Stomach (tissue), 19 donors: ENCODE measurements at places on chromosomes 6 and 20.

- no peak for DNase-seq
Observed at GRCh38 chr6:140252099-140252498, 877.7 kb upstream of the CITED2 start.

- peak; percentile 44 for DNase-seq
Observed at GRCh38 chr6:2448826-2449571, 203.6 kb upstream of the GMDS start.

- DNase-seq, result no peak
Observed at GRCh38 chr6:21051777-21052176, 517.5 kb downstream of the CDKAL1 start.

DNA sequence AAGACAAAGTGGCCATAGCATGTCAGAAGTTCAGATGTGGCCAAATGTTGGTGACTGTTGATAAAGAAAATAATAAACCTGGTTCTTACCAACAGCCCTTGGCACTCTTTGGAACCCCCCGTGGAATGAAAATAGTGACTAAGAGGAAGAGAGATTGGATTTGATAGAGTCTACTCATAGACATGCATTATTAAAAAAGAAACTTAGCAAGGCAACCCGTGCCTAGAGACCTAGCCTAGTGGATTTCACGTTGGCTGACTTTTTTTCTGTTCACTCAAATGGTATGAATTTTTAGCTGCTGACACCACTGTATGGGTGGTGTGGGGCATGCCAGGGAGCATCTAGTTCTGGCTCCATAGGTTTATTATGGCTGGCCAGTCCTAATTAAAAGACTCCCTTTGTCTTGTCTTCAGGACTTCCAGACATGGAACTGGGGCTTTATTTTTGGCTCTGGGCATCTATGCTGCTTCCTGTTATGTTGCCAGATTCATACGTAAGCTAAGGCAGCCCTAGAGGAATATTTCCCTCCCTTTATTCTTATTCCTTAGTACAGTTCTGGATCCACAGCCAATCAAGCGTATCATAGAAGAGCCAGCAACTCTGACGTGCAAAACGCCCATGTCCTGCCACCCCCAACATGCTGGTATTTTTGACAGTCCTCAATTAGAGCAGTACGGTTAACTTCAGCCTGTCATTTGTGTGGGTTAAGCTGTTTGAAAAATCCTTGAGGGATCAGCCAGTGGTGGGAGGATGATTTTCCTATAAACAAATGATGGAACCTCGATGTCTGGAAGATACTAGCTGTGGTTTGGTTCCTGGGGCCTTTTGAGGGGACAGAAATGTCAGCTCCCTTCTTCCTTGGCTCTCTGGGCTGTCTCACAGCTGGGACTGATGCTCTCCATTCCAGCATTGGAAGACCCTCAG, 127.5 kb downstream of the ISM1 start:
- peak; percentile 46 for DNase-seq

GRCh38 chr6:113375950-113376846, 480.9 kb upstream of the MARCKS start:
- DNase-seq, result peak; percentile 50

DNA sequence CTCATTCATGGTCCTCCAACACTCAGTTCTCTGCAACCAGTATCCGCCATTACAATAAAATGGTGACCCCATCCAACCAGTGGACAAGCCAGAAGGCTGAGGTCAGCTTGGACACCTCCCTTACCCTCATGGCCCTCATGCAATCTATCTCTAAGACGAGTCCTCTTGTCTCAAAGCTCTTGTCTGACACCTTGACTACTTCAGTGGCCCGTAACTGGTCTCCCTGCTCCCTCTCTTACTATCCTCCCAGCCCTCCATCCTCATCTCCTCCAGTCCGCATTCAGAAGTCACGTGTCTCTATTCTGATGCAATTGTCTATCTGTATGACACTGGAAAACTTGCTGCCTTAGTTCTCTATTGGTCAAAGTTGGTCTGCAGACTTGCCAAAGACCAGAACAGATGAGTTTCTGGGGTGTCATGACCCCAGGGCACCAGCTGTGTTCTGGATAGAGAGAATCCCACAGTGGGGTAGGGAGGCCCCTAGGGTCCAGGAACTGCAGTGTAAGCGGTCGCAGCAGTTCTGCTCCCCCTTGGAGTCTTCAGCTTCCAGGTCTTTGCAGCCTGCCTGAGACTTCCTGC, 59.6 kb upstream of the RNF24 start:
- DNase-seq, result no peak

- no peak for DNase-seq
Observed at GRCh38 chr20:45059022-45059728, 41.8 kb downstream of the KCNS1 start.

DNA sequence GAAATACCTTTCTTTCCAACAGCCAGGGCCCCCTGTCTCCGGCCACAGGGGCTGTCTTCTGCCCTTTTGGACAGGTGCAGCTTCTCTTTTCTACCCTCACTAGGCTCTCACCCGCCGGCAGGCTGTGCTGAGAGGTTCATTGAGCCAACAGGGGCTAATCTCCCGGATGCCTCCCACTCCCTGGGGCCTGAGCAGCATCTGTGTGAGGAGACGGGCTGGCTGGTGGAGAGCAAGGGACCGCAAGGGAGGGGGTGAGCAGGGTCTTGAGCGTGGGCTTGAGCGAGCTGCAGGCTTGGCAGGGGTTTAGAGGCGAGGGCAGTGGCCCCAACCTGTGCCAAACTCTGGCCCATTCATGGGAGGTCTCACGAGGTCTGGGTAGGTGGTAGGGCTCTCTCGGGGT, 56.5 kb upstream of the CST7 start:
- no peak for DNase-seq

GRCh38 chr6:135782546-135782945, 69.0 kb upstream of the PDE7B start:
- DNase-seq, result no peak

DNA sequence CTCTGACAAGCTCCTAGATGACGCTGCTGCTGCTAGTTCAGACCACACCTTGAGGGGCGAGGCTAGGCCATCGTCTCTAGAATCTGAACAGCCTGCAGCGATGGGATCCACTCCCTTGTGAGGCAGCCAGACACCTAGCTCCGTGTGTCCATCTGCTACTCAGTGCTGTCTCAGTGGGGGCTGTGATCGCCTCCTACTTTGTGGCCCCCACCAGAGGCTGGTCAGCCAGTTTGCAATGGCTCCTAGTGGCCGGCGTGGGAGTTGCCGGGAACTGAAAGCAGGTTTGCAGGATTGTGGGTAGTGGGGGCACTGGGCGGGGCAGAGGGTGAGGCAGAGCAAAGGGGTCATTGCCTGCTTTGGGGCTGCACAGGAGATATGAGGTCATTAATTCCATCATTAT, 2.8 kb downstream of the CCN5 start:
- DNase-seq, result no peak

DNA sequence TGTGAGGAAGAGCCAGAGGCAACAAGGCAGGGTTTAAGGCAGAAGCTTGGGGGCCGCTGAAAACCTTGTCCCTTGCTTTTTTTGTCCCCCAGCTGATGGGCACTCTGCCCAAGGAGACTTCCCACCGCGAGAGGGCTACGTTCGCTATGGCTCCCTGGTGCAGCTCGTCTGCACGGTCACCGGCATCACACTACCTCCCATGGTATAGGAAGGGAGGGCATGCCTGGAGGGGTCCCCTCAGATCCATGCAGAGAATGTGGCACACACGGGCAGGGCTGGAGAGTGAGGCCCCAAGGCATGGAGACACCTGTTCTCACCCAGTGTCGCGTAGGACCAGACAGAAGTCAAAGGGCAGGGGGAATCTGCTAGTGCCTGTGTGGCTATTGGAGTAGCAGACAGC, 5.8 kb upstream of the MATN4 start:
- no peak for DNase-seq

DNA sequence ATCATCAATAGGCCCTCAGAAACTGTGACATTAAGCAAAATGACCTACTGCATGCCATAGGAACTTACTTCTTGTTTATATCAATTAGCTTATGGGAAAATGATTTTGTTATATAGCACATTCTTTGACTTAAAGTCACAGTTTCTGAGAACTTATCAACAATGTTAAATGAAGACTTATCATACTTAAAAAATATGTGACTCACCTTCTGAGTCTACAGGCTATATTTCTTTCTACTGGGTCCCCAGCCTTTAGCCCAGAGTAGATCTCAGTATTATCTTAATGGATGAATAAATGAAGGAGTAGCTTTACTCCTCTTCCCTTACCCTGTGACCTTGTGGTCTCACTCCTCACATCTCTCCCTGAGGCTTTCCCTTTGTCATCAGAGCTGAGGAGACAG, 180.2 kb downstream of the MAFB start:
- no peak for DNase-seq

GRCh38 chr6:146429831-146430230, 113.8 kb upstream of the RAB32 start:
- no peak for DNase-seq

- peak; percentile 34 for DNase-seq
Observed at GRCh38 chr6:41298785-41299502, 12.5 kb upstream of the TREM1 start.

- no peak for DNase-seq
Observed at GRCh38 chr20:3819411-3820047, 818 bp upstream of the AP5S1 start.

DNA sequence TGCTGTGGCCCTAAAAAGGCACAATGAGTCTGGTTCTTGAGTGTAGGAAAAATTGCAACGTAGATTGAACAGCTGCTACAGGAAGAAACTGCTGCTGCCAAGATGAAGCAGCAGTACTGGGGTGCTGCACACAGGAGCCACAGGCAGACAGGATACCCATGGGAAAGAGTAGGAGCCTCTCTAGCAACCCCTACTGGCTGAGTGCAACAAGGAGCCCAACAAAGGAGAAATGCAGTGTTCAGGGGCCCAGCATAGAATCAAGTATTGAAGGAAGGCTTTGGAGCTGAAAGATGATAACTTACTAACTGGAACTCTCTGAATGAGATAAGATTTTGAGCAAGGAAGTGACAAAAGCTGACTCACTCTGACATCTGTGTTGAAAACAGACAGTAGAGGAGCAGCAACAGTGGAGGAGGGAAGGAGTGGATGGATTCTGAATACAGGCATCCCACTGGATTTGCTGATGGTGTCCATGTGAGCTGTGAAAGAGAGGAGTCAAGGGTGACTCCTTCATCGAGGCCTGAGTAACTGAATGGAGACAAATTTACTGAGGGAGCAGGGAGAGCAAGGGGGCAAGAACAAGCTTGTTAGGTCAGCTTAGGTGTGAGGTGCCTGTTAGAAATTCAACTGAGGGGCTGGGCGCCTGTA, 534.7 kb upstream of the JARID2 start:
- DNase-seq, result peak; percentile 44

DNA sequence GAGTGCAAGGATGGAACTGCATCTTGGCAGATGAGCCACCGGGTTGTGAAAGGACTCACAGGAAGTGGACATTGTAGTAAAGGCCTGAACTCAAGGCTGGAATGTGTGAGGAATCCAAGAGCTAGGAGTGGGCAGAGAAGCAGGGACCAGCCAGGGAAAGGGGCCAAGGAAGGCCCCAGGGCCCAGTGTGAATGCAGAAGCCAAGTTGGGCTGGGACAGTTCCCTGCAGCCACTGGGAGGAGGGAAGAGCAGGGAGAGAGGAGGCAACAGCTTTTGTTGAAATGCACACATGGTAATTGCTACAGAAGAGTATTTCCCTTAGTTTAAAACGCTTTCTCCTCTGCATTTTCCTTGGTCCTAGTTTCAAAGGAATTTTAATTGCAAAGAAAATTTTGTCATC, 34.6 kb downstream of the CDH22 start:
- DNase-seq, result no peak

DNA sequence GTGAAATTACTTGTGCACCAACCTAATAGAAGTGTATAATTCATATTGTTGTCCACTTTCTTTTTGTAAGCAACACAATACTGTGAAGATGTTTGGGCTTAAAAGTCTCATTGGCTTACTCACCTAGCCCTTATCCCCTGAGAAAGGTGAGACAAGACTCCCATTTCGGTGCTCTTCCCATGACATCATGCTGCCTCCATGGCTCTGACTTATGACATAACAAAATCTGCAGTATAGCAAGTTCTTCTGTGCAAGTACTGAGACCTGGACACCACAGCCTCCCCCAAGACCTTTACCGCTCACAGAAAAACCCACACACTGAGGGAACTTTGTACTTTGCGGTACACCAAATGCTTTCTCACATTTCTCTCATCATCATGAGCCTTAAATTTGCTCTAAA, 50.5 kb downstream of the HAO1 start:
- DNase-seq, result no peak

DNA sequence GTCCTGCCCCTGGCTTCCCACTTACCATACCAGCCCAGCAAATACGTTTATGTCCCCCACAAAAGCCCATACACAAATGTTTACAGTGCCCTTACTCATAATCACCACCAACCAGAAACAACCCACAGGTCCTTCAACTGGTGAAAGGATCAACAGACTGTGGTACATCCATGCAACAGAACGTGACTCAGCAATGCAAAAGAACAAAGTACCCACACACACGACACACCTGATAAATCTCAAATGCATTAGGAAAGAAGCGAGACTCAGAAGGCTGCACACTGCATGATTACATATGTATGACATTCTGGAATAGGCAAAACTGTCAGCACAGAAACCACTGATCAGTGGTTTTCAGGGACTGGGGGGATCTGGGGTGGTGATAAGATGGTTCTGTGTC, 20.5 kb downstream of the NCR2 start:
- DNase-seq, result no peak

DNA sequence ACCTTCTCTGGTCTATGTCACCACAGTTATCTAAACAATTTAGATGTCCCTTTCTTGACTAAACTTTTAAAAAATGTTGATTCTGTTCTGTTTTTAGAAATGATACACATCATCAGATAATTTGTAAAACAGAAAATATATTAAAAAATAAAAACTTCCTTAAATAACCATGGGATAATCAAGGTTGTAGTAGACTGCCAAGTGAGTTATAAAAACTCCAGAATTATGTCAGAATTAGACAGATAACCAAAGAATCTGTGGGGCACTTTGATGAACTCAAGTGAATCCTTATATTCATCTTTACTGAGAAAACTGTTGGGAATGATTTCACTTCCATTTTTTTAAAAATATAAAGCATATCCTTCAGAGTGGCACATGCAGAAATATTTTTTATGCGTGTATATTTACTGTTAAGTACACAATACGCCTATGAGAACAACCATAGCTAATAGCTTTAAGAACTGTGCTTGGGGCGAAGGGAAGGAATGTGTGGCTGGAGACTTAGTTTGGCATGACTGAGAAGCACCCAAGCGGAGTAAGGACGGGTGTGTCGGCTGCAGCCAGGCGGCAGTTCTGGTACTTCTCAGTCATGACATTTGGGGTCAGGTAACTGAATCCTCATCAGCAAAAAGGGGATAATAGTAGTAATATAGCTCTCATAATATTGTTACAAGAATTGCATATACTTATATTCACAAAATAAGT, 604.7 kb upstream of the CITED2 start:
- no peak for DNase-seq

GRCh38 chr6:91864911-91865310, 1278.0 kb upstream of the MAP3K7 start:
- no peak for DNase-seq

- DNase-seq, result no peak
Observed at GRCh38 chr20:3223994-3224680, 14.8 kb downstream of the ITPA start.
